ENCODE measurements at places on chromosomes 6 and 20.

DNA sequence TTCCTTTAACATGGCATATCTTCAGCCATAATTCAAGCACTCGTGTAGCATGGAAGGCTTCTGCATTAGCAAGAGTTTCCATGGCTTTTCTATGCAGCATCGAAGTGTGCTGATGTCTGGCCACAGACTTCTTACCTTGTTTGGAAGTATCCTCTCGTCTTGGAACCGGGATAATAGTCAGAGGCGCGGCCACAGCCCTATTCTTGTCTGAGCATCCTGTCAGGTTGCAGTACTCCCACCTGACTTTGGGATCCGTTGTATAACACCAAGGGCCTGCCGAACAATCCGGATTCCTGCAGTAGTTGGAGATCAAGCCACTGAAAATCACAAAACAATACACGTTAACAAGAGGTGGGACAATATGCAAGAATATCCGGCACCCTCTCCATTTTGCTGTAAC lies 138.9 kb downstream of the SLC22A3 start:
- no peak for DNase-seq

DNA sequence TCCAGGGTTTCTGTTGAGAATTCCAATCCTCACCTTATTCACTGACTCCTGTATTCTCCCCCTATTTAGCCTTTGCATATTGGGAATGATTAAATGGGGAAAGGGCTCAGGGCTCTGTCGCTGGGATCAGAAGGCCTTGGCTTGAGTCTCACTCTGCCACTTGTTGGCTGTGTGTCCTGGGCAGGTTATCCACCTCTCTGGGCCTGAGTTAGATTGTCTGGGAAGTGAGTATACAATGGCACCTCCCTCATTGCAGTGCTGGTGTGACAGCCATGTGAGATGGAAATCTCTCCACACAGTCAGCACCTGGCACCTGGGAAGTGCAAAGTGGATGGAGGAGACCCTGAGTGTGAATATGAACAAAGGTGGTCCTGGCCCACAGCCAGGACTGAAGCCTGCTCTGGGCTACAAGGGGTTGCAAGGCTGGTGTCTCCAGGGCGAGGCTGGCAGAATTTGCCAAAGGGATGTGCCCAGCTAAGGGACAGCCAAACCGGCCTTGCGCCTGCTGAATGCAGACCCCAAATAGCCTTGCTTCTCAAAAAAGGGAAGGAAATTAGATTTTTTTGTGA lies 200.0 kb upstream of the PMEPA1 start:
- DNase-seq: no peak

GRCh38 chr20:46206025-46206424 lies 87.9 kb downstream of the CD40 start:
- DNase-seq: peak; percentile 33

DNA sequence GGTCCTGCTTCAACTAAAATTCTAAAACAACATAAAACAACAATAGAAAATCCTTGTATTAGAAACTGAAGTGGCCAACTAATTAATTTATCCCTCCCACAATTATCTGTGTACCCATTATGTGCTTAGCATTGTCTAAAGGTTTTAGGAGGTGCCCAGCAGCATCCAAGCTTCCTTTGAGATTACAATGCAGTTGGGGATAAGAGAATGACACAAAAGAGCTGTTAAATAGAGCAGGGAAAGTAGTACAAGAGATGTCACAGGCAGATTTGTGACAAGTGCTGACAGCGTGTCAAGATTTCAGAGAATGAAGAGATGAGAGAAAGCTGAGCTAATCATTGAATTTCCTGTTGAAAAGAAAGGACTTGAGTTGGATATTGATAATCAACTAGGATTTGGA lies 204.8 kb downstream of the OTOR start:
- no peak for DNase-seq

- no peak for DNase-seq
These were observed 106.4 kb upstream of the FOXO3 start for GRCh38 chr6:108454356-108454755.

DNA sequence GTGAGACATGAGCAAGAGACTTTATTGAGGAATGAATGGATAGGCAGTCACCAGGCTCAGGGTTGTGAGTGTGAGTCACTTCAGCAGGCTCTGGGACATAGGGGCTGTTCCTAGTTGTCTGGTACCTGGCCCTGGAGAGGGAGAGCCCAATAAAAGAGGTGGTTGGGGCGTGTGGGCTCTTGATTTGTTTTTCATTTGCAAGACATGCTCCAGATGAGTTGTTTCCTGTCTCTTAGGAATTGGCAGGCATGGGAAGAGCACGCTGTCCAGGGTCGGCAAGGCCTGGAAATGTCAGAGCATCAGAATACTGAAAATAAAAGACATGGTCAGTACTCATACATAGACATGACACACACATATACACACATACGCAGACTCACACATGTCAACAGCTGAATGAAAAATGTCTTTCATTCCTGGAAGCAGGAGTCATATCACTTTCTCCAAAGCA lies 166.3 kb upstream of the SULF2 start:
- peak; percentile 37 for DNase-seq

DNA sequence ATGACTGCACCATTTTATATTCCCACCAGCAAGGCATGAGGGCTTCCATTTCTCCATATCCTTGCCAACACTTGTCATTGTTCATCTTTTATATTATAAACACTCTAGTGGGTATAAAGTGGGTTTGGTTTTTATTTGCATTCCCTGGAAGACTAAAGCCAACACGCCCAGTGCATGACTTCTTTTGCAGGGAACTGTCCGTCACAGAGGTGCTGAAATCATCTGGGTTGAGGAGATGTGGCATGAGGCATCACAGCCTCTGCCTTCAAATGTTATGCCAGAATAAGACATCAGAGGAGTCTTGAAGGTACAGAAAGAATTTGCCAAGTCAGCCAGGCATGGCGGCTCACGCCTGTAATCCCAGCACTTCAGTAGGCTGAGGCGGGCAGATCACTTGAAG lies 29.9 kb upstream of the FAM210B start:
- peak; percentile 3 for DNase-seq

- DNase-seq: no peak
These were observed 41.4 kb upstream of the ARID1B start for GRCh38 chr6:156735751-156736150.

- DNase-seq: no peak
These were observed 23.1 kb downstream of the PSMG4 start for GRCh38 chr6:3281631-3282475.

GRCh38 chr6:88975369-88975768 lies 12.0 kb upstream of the RNGTT start:
- DNase-seq: no peak

DNA sequence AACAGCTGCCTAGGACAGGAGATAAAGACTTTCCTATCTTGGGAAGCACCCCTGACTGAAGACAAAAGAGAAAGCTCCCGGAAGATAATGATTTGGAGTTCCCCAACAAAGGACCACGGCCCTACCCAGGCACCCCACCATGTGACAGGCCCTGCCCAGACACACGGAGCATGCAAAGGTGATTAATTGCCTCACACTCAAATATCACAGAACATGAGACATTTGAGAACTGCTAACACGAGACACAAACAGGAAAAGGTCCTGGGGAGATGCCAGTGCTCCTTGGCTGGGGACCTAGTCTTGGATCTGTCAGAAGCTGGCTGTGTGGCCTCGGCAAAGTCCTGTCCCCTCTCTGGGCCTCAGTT lies 82.5 kb upstream of the PTPN1 start:
- DNase-seq: no peak
